Pulmonary artery endothelial cell (primary cell): ENCODE measurements at places on chromosomes 5 and 9. TPM values are rescaled to one million over a fixed set of nuclear protein-coding genes. Genes with fewer than 3 reads are reported as not detected.

The GMCL2 gene
- not detected in 2 replicates for total RNA-seq

- DNase-seq: no peak
Measured at GRCh38 chr9:16475257-16475656, 395.2 kb downstream of the BNC2 start.

DNA sequence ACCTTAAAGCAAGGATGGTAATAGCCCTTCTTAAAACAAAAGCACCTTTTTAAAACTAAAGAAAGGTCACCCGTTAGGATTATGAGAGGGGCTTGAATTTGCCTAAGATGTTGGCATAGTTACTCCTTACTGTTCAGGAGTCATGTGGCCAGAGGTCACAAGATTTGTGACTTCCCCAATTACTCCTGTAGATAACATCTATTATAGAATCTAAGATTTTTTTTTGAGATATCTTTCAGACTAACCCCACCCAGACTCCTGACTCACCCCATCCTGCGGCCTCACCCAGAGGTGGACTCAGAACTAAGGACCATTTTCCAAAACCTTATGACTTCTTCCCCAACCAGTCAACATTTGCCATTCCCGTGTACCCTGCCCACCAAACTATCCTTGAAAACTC is 2.4 kb downstream of the CD180 start:
- no peak for DNase-seq

DNA sequence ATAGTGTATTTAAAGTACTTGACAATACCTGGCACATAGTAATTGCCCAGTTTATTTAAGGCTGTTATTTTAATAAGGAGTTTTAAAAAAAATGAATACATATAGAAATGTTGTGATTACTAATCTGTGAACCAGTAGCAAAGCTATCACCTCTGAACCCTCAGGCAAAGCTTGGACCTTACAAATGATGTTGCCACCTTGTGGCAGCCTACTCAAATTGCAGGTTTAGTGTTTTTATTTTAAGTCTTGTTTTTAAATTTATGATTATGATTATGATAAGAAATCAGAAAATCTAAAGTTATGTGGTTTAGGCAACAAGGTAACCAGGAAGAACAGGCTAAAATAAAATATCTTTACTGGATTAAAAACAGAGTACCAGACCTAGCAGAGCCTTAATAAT is 35.8 kb downstream of the PPARGC1B start:
- DNase-seq: no peak

GRCh38 chr9:112520656-112521055 is 34.0 kb downstream of the KIAA1958 start:
- no peak for DNase-seq

DNA sequence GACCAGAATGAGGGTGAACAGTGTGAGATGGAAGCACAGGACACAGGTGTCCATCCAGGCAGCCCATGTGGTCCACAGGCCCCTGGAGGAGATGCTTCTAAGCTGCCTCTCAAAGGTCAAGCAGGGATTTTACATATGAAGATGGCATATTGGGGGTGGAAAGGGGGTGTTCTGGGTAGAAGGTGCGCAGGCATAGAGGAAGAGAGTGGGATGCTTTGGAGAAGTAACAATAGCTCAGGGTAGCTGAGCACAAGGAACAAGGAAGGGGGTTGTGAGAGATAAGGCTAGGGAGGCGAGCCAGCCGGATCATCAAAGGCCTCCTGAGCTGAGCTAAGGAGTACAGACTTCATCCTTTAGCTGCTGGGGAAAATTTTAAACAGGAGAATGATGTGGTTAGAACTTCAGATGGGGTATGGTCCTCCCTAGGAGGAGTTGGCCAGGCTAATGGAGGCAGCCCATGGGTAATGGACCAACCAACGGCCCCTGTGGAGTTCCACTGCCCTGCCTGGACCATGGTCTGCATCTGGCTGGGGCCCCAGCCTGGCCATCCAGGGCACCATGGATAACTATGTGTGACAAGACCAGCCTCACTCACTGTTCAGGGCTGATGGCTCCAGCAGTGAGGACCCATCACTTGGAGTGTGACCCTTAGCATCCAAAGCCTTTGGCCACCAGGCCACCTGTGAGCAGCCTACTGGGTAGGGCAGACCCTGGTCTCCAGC is 86.8 kb upstream of the TBC1D2 start:
- no peak for DNase-seq
